ENCODE measurements at places on chromosomes 5 and 9.

DNA sequence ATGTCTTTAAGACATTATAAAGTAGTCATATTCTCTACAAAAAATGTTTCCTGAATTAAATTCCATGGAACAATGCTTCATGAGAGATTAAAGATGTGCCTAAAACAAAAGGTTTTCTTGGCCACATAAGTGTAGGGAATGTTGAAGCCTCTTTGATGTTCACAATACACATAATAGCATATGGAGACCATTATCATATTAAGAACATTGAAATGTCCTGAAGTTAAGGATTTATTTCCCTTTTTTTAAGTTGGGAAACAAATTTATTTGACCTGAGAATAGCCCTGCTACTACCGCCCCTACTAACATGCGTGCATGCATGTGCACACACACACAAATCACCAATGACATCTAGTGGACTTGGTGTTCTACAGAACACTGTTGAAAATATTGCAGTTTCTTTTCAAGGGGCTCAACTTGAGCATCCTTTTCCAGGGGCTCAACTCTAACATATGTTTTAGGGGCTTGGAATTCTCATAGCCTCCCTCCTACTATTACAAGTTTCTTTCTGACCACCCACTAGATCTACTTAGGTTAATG is 124.9 kb upstream of the C6 start:
- no peak for DNase-seq

DNA sequence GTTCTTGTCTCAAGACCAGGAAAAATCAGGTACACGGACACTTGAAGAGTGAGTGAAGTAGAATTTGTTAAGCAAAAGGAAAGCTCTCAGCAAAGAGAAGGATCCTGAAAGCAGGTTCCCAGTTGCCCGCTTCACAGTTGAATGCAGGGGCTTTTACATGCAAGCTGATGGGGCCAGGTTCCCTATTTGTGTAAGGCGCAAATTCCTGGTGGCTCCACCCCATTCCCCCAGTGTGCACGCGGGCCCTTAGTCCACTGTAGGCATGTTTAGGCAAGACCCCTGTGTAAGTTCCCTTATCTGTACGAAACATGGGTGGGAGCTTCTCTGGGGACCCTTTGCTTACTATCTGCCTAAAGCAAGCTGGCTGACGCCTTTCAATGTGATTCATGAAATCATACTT is 2.7 kb upstream of the AGTPBP1 start:
- no peak for DNase-seq

DNA sequence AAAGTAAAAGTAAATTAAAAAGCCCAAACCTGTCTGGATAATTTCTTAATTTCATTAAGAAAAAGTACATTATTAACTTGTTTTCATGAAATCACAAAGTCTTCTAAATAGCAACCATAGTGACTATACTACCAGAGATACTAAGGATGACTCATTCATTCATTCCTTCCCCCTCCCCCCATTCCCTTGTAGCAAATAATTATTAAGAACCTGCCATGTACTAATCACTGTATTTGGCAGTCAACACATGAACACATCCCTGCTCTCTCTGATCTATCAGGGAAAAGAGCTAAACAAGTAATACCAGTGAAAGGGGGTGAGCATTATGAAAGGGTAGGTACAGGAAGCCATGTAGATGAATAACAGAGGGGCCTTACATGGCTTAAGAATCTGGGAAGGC is 203.9 kb downstream of the CWC27 start:
- peak; percentile 10 for DNase-seq

- no peak for DNase-seq
Measured at GRCh38 chr9:90770182-90770738, 31.4 kb upstream of the SYK start.

- DNase-seq = no peak
Measured at GRCh38 chr9:127989094-127989493, 8.3 kb upstream of the EEIG1 start.

GRCh38 chr9:134839455-134840125 is 41.0 kb upstream of the FCN2 start:
- DNase-seq = no peak

GRCh38 chr5:133889271-133889905 is 79.0 kb downstream of the C5orf15 start:
- no peak for DNase-seq

GRCh38 chr5:52947208-52947607 is 41.9 kb upstream of the ITGA2 start:
- no peak for DNase-seq

- DNase-seq = no peak
Measured at GRCh38 chr5:132408456-132408855, 38.9 kb downstream of the SLC22A5 start.
